ENCODE measurements at places on chromosomes 1 and 21. TPM values are rescaled to one million over a fixed set of nuclear protein-coding genes. Genes with fewer than 3 reads are reported as not detected.

DNA sequence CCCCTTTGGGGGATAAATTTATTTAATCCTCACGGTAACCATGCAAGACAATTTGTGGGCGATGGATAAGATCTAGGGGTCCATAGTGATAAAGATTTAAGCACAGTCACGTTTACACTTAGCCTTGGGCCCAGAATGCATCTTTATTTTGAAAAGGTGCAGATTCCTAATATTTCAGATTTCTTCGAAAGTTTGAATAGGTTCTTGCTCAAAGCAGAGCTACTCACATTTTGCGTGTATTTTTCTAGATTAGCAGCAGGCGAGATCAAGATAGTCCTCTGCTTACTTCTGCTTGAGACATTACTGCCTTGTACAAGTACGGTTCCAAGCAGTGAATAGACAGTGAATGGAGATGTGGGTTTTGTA lies 647 bp downstream of the TSEN15 start:
- no peak for DNase-seq

DNA sequence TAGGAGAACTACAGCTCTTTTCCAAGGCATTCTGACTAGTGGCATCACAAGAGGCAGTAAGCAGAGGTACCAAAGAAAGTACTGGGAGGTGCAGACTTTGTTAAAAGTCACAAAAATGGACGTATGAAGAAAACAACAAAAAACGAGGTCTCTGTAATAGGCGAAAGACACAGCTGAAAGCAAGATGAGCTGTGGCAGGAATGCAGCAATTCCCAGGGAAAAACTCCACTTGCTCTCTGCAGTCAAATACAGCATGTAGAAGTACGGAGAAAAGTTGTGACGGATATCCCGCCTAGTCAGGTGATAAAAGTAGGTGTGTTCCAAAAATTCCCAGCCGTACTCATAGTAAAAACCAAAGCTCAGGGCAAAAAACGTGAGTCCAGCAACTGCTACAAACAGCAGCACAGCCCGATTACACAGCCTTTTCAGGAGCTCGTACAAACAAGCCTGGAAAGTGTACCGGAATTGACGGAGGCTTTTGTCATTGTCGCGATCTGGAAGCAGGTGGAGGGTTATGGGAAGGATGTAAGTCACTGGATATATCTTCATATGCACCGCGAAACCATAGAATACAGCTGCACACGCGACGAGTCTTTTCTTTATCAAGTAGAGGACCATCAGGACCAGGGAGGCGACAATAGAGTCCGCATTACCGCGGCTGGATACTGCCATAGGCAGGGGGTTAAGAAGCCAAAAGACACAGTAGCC lies 979 bp downstream of the PIGM start:
- peak; percentile 19 for DNase-seq

GRCh38 chr1:55600242-55600641 lies 385.1 kb upstream of the USP24 start:
- peak; percentile 81 for DNase-seq

Gene AIM2
- total RNA-seq: 0.31 TPM

Gene C8A
- total RNA-seq: not detected
